NCI-H446 treated with DMSO at 0.1 percent for 48 hours (cell line): ENCODE measurements at places on chromosomes 3 and 15.
A peak's percentile ranks its signal among the peaks of the same experiment; 100 is the strongest.

DNA sequence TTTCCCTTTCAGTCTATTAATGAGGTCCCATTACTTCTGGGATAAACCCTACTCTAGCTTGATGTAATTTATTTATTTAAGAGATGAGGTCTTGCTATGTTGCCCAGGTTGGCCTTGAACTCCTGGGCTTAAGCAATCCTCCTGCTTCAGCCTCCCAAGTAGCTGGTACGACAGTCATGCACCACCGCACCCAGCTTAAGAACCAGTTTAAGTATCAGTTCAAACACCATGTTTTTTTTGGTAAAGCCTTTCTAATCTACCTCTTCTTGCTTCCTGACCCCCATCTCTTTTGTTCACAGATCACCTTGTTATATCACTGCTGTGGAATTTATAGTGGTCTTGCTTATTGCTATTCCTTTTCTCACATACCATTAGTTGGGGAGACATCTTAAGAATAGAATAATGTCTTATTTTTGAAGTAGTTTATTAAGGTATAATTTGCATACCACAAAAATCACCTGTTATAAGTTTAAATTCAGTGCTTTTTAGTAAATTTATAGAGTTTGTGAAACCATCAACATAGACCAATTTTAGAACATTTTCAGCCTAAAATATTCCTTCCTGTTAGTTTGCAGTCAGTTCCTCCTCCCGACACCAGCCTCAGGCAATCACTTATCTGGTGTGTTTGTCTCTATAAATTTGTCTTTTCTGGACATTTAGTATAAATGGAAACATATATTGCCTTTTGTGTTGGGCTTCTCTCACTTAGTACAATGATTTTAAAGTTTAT, 257.9 kb downstream of the PDCD6IP start:
- DNase-seq = no peak

- DNase-seq = no peak
Observed at GRCh38 chr3:168155303-168155702, 59.6 kb upstream of the GOLIM4 start.

- no peak for DNase-seq
Observed at GRCh38 chr3:83500931-83501330, 1457.9 kb upstream of the CADM2 start.

DNA sequence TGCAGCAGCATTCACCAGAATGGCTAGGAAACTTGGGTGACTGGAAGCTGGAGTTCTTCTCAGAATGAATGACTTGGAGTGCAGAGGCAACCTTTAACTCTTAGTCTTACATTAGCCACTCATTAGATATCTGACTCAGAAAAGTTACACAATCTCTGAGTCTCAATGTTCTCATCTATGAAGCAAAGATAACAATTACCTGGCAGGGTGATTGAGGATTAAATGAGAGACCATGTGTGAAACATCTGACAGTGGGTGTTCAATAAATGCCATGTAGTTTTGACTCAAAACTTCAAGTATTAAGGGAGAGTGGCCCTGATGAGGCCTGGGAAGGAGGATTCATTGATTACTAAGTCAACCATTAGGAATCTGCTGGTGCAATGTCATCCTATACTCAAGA, 48.3 kb downstream of the MRPL3 start:
- DNase-seq = no peak

GRCh38 chr3:16842272-16843270, 42.2 kb upstream of the PLCL2 start:
- DNase-seq = peak; percentile 20

- DNase-seq = no peak
Observed at GRCh38 chr3:135125171-135125801, 330.2 kb downstream of the EPHB1 start.

- DNase-seq = no peak
Observed at GRCh38 chr3:53780806-53781205, 65.4 kb downstream of the CHDH start.

GRCh38 chr3:122810734-122811133, 15.9 kb downstream of the SLC49A4 start:
- no peak for DNase-seq

DNA sequence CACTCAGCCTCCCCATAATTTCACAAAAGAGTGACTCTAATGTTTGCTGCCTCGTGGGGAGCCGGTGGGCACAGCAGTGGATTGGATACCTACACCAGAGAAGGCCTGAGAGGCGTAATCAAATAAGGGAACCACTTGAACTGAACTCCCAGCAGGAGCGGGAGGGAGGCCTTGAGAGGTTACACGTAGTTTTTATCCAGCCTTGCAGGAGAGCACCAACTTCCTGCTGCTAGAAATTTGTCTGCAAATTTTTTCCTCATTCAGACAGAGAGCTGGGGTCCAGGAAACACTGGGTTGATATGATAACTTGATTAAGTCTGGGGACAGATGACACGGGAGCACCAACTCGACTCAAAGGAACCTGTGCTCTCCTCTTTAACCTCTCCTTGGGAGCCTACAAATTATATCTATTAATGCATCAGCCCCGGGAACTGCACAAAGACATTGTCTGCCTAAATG, 69.8 kb downstream of the HES1 start:
- DNase-seq = no peak

DNA sequence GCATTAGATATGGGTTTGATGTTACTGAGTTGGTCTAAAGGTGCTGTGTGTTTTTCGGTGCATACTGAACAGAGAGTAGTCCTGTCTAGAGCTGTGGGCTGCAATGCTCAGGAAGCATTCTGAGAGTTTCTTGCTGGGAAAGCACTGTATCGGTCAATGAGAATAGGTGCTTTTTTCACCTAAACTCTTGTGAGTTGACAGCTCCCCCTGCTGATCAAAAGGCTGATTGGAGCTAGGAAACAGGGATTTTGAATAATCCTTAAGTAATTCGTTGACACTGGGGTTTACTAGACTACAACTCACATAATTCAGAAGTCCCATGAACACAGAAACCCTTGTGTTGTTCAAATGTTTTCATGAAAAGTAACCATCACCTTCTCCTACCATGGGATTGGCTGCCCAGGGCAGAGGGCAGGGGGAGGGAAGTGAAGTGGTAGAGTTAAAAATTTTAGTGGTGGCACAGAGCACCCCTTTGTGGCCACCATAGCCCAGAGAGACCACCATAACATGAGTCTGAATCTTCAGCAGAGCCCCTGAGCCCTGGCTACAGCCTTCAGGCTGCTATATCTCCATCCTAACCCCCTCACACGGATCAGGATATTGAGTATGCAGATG, 13.0 kb upstream of the MANF start:
- DNase-seq = no peak

DNA sequence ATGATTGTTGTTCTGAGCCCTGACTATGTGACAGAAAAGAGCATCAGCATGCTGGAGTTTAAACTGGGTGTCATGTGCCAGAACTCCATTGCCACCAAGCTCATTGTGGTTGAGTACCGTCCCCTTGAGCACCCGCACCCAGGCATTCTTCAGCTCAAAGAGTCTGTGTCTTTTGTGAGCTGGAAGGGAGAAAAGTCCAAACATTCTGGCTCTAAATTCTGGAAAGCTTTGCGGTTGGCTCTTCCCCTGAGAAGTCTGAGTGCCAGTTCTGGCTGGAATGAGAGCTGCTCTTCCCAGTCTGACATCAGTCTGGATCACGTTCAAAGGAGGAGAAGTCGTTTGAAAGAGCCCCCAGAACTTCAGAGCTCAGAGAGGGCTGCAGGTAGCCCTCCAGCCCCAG, 142.0 kb downstream of the IL1RAP start:
- no peak for DNase-seq

- DNase-seq = no peak
Observed at GRCh38 chr3:126857928-126858327, 125.0 kb upstream of the PLXNA1 start.

- DNase-seq = no peak
Observed at GRCh38 chr3:146313746-146314111, 62.8 kb upstream of the PLSCR4 start.

- DNase-seq = no peak
Observed at GRCh38 chr15:22918056-22918455, 62.1 kb downstream of the CYFIP1 start.

DNA sequence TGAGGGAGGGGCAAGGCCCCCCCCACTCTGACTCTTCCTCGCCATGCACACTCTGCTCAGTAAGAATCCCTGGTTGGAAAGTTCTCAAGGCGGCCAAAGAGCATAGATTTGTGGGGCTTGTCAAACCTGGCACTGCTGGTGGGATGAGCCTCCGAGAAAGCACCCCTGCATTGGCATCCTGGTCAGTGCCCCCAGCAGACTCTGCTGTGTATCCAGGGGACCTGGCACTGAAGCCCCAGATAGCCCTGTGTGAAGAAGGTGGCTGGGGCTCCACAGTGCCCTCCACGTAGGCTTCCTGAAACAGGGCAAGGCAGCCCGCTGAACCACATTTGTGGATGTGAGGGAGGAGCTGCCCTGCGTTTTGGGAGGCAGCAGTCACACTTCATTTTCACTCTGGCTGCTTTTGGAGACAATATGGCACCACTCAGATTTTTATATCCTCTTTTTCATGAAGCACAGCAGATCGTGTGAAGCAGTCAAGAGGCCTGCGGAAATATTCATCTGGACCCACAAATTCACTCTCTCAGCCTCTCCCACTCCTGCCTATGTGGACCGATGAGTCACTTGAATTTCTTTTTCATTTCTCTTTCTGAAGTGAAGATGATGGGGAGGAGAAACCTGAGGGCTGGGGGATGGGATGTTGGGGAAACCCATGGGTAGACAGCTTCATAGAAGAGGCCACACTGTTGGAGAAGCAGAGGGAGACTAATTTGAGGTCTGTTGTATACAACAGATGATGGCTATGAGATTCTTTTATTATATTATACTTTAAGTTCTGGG, 88.7 kb upstream of the BCL6 start:
- DNase-seq = no peak

DNA sequence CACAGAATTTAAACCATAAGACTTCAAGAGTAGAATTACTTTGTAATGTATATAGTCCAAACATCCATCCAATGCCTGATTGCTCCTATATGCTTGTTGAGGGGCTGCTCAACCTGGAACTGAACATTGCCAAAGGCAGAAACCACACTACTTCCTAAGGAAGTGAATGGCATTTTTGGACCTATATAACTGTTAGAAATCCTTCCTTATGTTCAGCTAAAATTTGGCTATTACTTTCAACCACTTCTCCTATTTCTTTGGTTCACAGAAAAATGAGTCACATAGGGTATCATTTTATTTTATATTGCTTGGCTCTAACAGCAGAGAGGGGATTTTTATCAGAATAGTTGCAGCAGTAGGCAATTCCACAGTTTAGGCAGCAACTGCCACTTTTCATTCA, 342.1 kb downstream of the SLC9A9 start:
- DNase-seq = no peak

DNA sequence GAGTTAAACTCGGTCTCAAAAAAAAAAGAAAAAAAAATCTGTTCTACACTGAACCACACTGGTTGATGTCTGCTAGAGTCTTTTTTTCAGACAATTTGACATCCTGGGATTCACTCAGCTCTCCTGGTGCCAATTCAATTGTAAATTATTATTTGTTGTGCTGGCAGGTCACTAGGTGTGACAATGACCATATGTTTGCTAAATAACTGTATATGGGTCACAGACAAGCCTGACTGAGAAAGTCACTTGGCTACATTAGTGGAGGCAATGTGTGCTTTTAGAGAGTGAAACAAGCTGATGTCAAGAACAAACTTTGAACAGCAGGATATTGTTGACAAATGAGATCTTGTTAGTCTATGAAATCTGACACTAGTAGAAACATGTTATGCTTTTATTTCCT, 1379.1 kb downstream of the ZPLD1 start:
- no peak for DNase-seq

GRCh38 chr3:132911741-132912415, 126.3 kb upstream of the TMEM108 start:
- no peak for DNase-seq

DNA sequence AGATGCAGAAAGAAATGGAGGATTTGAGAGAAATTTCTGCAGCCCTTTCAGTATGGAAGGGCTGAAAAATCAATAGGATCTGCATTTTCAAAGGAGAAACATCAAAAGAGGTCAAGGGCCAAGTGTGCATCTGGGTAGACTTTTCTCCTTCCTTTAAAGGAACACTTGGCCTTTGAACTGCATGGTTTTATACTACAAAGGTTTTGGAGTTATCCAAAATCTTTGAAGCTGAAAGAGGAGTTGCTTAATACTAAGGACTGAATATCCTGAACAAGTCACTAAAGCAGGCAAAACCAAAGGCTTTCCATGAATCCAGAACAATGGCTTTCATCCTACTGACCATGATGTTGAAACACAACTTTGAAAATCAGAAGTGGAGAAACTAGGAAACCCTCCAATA, 553.7 kb upstream of the LMCD1 start:
- DNase-seq = no peak

DNA sequence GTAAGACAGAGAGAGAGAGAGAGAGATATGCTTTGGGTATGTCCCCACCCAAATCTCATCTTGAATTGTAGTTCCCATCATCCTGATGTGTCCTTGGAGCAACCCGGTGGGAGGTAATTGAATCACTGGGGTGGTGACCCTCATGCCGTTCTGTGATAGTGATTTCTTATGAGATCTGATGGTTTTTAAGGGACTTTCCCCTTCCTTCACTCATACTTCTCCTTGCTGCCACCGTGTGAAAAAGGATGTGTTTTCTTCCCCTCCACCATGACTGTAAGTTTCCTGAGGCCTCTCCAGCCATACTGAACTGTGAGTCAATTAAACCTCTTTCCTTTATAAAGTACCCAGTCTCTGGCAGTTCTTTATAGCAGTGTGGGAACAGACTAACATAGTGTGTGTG, 60.3 kb downstream of the EOMES start:
- no peak for DNase-seq
